ENCODE measurements at places on chromosomes 2 and 18.

- peak; percentile 51 for DNase-seq
These were observed 61.3 kb downstream of the ATL2 start for GRCh38 chr2:38315707-38316333.

GRCh38 chr18:45730832-45731575 lies 7.0 kb downstream of the SLC14A1 start:
- peak; percentile 93 for DNase-seq

DNA sequence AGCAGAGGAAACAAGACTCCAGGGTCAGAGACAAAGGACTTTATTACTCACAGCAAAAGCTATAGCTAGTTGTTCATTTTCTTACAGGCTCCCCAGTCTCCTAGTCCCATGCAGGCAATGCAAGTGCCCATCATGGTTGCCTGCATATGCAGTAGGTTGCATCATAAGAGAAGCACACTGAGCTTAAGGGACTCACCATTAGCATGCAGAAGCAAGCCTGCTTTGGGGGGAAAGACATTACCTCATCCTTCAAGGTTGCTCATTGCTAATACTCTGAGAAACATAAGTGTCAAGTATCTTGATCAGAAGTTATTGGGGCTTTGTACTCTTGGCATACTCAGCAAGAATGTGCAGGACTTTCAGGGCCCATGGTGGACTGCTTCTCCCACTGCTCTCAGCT lies 114.6 kb upstream of the CCDC68 start:
- DNase-seq: no peak

GRCh38 chr2:187188783-187189631 lies 259.0 kb downstream of the CALCRL start:
- DNase-seq: no peak

DNA sequence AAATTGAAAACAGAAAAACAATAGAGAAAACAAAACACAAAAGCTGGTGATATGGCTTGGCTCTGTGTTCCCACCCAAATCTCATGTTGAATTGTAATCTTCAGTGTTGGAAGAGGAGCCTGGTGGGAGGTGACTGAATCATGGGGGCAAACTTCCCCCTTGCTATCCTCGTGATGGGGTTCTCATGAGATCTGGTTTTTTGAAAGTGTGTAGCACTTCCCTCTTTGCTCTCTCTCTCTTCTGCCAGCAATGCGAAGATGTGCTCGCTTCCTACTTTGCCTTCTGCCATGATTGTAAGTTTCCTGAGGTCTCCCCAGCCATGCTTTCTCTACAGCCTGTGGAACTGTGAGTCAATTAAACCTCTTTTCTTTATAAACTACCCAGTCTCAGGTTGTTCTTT lies 112.3 kb upstream of the UXS1 start:
- no peak for DNase-seq

GRCh38 chr18:74645679-74646078 lies 48.0 kb downstream of the ZNF407 start:
- DNase-seq: peak; percentile 41

DNA sequence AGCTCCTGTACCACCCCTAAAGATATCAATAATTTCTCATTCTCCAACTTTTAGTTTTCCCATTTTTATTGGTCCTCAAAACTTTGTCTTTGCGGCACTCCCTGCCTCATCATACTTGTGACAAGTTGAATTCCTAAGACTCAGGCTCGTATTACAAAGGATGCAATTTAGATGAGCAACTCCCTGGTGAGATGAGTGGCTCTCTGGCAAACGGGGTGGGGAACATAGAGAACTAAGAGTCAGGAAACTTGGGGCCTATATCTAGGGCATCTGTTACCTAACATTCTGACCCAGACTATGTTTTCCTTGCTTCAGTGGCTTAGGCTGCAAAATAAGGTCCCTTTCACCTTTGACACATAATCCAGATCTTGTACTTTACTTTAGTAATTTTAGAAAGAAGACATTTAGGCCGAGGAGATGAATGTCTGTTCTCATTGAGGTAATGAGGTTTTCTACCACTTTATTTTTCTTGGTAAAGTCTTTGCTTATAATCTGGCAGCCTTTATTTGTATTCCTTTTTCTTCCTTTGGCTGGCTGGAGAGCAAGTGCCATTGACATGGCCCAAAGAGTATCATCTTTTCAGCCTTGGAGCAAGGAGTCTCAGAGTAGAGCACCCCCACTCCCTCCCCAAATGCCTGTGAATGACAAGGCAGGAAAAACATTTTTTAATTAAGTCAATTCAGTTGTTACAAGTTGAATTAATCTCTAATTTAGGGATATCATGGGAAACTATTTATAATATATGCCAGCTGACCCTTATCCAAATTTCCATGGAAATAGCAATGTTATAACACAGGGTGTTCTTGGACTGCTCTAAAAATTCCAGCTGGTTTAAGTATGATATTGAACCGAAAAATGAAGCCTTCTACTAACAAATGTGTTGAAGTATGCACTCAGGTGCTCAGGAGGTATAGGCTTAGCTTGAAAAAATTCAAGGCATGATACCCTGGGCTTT lies 15.2 kb downstream of the TSPYL6 start:
- DNase-seq: no peak

- DNase-seq: peak; percentile 65
These were observed 36.4 kb downstream of the ADAM17 start for GRCh38 chr2:9519250-9519649.

DNA sequence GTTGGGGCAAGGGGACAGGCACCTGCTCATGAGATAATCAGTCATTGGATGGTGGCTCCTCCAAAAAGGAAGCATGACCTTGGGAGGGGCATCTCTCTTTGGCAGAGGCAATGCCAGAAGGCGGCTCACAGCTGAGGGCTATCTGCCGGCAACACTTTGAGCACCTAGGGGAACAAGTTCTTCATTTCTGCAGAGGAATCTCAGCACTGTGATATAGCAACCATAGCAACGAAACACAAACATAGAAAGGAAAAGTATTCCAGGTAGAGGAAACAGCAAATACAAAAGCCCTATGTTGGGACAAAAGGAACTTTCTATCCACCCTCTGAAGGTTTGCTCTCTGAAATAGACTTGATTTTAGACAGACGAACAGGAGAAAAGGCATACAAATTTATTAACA lies 89.1 kb upstream of the NEDD4L start:
- DNase-seq: no peak

DNA sequence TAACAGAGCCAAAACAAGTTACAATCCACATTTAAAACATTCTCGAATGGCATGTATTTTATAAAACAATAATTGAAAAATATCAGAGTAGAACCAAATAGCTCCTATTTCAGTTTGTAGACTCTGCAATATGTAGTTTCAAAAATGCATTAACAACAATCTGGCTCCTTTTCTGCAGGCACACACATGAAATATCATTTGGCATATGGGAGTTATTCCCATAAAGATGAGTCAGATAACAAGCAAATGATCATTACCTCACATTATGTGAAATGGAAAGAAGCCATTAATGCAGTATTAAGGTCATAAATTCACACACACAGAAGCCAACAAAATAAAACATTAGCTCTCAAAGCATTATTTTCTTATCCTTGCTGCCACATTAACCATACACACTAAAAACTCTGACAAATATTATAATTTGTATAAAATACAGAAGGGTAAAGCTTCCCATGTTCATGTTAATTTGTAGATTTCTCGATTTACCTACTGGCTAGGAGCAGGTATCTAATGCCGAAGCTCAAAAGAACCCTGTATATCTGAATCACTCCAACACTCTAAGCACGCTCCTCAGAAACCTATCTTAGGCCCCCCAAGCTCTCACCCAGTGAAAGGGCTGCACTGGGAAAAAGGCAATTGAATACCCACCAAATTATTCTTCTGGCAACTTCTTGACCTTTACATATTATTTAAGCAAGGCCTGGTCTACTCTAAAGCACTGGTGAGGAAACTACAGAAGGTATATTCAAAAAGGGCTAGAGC lies 13.8 kb downstream of the NBAS start:
- no peak for DNase-seq

DNA sequence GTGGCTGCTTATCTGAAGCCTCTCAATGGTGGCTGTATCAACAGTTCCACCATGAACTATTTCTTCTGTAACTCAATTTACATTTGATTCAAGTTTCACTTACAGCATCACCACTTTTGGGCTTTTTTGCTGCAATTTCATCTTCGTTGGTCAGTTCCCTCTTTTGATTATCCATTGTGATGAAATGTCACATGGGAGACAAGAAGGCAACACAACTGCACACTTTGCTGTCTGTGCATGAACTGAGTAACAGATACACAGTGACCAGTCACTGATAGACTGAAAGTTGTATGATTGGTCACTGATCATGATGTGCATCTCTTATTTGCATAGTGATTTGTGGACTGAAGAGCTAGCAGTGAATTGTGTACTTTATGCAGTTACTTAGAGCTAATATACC lies 130.7 kb upstream of the RNF152 start:
- DNase-seq: no peak

GRCh38 chr2:43003702-43004101 lies 211.3 kb upstream of the HAAO start:
- DNase-seq: no peak
